ENCODE measurements at places on chromosomes 16 and 17. TPM values are rescaled to one million over a fixed set of nuclear protein-coding genes. Genes with fewer than 3 reads are reported as not detected.

ALOX15 gene
- not detected for total RNA-seq

CLEC18B gene
- total RNA-seq: 0.13 TPM

KRTAP9-4 gene
- total RNA-seq: not detected

KRTAP4-5 gene
- total RNA-seq: not detected

TPSD1 gene
- total RNA-seq: not detected

ACBD4 gene
- 3.4 TPM for total RNA-seq

FAM20A gene
- total RNA-seq: not detected

CORO7 gene
- 35.8 TPM for total RNA-seq

HEATR9 gene
- not detected for total RNA-seq

ABCC11 gene
- not detected for total RNA-seq

CDK3 gene
- total RNA-seq: 0.13 TPM
